ENCODE measurements at places on chromosomes 6 and 20. TPM values are rescaled to one million over a fixed set of nuclear protein-coding genes. Genes with fewer than 3 reads are reported as not detected.

Gene MATN4
- total RNA-seq = not detected

Gene CSNK2A1
- 82.9 TPM for total RNA-seq

Gene SLC44A4
- not detected for total RNA-seq

Gene ULBP1
- total RNA-seq = 0.88 TPM

Gene RNF5
- 32.9 TPM for total RNA-seq

Gene IMPG1
- total RNA-seq = not detected

Gene ABHD16B
- total RNA-seq = not detected

Gene ECT2L
- total RNA-seq = under 0.01 TPM

Gene LINC00237
- total RNA-seq = not detected

Gene NKAIN4
- not detected for total RNA-seq

Gene CD93
- total RNA-seq = not detected

Gene ERVFRD-1
- not detected for total RNA-seq

Gene C20orf96
- 2.2 TPM for total RNA-seq

Gene KIAA0408
- total RNA-seq = 1.8 TPM

Gene IRF4
- total RNA-seq = under 0.01 TPM

Gene RNF8
- total RNA-seq = 20.9 TPM

Gene DTNBP1
- 9.1 TPM for total RNA-seq

Gene GGTLC1
- total RNA-seq = not detected

Gene CLIC5
- total RNA-seq = not detected

Gene KCNQ5
- total RNA-seq = 8.5 TPM

Gene RSPO4
- not detected for total RNA-seq

Gene PMEPA1
- total RNA-seq = 20.3 TPM

Gene RUNX2
- total RNA-seq = 35.4 TPM

Gene PRDM1
- total RNA-seq = 1.8 TPM

Data from osteoblast (primary cell).